ENCODE measurements at places on chromosomes 6 and 20.

GRCh38 chr20:20806121-20807095 lies 94.0 kb upstream of the RALGAPA2 start:
- no peak for DNase-seq

DNA sequence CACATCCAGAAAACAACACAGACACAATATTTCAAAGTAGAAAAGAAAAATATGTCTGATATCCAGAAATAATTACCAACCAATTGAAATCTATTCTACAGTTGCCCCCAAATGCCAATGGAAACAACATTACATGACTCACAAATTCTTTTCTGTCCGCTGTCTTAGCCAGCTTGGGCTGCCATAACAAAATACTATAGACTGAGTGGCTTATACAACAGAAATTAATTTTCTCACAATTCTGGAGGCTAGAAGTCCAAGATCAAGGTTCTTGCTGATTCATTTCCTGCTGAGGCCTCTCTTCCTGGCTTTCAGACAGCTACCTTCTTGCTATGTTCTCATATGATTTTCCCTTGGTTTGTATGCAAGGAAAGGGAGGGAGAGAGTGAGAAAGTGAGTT lies 698.1 kb downstream of the DHX35 start:
- peak; percentile 54 for DNase-seq

- no peak for DNase-seq
Observed at GRCh38 chr20:435558-435957, 26.8 kb downstream of the TBC1D20 start.

- no peak for DNase-seq
Observed at GRCh38 chr20:34401741-34402455, 38.8 kb downstream of the ITCH start.

DNA sequence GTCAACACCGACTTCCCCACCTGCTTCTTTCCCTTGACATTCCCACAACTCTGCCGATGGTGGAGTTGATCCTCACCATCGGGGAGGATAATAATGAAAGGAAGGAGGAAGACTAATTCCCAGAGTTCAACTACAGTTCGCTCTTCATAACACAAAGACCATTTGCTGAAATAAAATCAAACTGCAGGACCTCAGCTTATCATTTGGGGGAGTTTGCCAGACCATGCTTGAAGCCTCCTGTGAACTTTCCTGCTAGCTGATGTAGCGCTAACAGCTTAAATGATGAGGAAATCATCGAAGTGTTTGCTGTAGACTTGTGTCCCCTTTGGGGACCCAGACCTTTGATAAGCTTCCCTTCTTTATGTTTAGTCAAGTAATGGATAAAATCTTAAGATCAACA lies 26.2 kb downstream of the PROKR2 start:
- no peak for DNase-seq

DNA sequence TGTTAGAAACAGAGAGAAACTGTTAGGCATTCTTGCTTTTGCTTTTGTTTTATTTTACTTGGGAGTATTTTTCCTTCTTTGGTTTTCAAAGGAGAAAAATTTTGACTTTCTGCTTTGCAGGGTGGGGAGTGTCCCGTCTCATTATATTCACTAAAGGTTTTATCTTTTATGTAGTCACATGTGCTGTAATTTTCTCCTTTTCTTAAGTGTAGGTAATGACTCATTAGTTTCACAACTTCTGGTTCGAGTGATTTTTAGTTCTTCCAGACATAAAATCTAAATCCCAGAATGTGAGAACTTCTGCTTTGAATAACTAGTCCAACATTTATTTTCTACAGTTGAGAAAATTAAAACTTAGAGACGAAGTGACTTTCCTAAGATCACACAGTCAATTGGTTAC lies 37.7 kb downstream of the ADGRF1 start:
- DNase-seq = no peak

DNA sequence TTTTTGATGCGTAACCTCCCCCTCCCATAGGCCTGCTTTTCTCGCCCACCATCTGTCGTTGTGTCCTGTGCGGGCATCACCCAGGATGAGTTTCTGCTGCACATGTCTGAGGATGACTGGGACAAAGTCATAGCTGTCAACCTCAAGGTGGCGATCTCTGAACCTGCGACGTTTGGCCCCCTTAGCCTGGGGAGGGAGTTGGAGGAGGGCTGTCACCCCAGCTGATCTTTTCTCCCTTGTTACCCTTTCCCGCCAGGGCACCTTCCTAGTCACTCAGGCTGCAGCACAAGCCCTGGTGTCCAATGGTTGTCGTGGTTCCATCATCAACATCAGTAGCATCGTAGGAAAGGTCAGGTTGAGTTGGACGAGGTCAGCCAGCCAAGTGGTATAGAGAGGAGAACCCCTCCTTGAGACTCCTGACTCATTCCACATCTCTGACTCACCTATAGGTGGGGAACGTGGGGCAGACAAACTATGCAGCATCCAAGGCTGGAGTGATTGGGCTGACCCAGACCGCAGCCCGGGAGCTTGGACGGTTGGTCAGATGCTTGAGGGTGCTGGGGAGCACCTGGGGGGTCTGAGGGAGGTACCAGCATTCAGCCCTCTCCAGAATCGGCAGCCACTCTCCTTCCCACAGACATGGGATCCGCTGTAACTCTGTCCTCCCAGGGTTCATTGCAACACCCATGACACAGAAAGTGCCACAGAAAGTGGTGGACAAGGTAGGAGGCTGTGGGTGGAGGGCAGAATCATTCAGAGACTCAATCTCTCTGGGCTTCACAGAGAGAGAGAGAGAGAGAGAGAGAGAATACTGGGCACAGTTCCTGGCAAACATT lies 954 bp downstream of the HSD17B8 start:
- DNase-seq = peak; percentile 21

DNA sequence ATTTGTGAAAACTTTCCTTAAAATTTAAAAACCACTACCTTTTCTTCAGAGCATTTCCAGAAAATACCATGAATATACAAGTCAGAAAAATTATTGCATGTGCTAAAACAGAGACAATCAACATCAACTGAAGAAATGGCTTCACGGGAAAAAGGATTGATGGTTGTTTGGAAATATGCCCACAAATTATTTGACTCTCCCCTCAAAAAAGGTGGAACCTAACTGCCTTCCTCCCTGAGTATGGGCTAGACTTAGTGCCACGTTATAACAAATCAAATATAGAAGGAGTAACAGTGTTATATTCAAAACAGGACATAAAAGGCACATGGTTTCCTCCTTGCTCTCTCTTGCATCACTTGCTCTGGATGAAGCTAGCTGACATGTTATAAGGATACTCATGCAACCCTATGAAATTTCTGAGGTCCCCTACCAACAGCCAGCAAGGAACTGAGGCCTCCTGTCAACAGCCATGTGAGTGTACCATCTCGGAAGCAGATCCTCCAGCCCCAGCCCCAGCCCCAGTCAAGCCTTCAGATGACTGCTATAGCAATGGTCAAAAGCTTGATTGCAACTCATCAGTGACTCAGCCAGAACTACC lies 8.4 kb downstream of the BTBD9 start:
- DNase-seq = no peak

DNA sequence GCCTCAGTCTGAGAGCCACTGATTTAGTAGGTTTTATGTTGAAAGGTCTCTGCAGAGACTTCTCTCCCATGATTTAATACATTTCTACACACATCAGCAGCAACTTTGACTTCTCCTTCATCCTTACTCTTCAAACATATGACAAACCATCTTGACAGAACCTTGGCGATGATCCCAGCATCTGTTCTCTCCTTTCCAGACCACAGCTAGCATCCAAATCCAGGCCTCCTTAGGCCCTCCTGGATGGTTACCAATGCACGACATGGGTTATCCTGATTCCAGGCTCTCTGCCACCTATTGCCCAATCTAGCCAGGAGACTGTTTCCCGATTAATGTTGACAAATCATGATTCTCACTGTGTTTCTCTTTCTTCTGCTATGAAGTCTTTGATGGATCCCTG lies 16.8 kb downstream of the LAMA4 start:
- DNase-seq = no peak

- no peak for DNase-seq
Observed at GRCh38 chr20:7937328-7937727, 2.9 kb downstream of the HAO1 start.

GRCh38 chr6:142167071-142167470 lies 20.0 kb downstream of the VTA1 start:
- DNase-seq = peak; percentile 46

GRCh38 chr6:38151580-38152500 lies 332.3 kb downstream of the ZFAND3 start:
- no peak for DNase-seq

GRCh38 chr20:19212821-19213502 lies 520 bp downstream of the SLC24A3 start:
- DNase-seq = peak; percentile 57

DNA sequence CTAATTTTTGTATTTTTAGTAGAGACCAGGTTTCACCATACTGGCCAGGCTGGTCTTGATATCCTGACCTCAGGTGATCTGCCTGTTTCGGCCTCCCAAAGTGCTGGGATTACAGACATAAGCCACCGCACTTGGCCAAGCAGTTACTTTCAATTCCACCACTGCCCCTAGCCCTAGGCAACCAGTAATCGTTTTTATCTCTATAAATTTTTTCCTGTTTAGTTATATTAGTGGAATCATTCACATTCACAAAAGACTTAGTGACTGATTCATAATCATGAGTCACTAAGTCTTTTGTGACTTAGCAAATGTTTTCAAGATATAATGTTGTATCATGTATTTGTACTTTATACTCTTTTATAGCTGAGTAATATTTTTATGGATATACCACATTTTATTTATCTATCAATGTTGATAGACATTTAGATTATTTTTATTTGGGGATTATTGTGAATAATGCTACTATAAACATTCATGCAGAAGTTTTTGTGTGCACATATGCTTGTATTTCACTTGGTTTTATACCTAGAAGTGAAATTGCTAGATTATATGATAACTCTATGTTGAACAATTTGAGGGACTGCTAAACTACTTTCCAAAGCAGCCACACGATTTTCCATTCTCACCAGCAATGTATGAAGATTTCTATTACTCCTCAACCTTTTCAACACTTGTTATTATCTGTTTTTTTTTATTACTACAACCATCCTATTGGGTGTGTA lies 421.4 kb upstream of the ID4 start:
- no peak for DNase-seq

- no peak for DNase-seq
Observed at GRCh38 chr6:3895805-3896204, 46.6 kb downstream of the FAM50B start.

GRCh38 chr6:163999475-164000125 lies 585.1 kb downstream of the QKI start:
- DNase-seq = no peak

DNA sequence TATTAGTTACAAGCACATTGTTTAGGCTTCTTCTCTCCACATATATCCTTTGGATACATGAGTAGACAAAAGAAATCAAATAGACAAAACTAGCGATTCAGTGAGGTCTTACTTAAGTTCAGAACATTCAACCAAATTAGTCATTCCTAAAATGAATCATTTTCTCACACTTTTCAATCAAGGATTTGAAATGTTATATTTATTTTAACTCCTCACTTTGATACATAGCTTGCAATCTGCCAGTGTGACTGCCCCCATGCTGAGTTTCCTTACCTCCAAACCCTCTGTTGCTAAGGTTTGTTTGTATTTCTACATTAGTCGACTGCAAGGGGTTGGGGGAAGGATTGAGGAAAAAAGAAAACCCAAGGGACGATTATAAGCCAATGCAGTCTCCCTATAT lies 3.5 kb upstream of the MOXD1 start:
- DNase-seq = no peak

GRCh38 chr20:10752206-10752605 lies 78.4 kb upstream of the JAG1 start:
- no peak for DNase-seq

GRCh38 chr20:32512047-32512385 lies 73.1 kb downstream of the NOL4L start:
- no peak for DNase-seq

DNA sequence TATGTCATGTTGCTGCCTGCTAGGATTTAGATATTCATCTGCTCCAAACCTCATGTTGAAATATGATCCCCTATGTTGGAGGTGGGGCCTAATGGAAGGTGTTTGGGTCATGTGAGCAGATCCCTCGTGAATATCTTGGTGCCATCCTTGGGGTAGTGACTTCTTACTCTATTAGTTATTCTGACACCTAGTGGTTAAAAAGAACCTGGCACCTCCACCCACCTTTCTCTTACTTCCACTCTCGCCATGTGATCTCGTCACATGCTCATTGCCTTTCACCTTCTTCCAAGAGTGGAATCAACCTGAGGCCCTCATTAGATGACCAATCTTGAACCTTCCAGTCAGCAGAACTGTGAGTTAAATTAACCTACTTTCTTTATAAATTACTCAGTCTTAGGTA lies 549.4 kb upstream of the SYNCRIP start:
- DNase-seq = peak; percentile 10

DNA sequence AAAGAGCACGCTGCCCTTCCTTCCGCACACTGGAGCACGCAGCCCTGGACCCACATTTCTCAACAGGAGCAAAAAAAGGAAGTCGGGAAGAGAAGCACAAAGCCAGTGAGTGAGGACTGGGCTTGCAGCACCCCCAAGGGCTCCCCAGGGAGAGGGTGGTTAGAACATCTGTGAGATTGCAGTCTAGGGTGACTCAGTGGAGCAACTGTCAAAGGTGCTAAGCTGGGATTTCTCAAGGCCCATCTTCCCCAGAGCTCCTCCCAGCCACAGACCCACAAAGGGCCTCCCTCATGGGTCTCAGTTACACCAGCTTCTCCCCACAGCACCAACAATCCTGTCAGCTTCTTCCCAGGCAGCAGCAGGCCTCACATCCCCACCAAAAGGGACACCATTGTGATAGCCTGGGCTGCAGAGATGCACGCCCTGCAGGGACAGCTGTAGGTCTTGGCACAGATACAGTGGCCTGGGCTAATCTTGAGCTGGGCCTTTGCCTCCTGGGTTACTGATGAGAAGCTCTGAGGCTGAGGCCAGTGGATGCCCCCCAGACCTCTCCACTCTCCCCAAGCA lies 39.6 kb upstream of the CD93 start:
- no peak for DNase-seq

GRCh38 chr20:20440886-20441658 lies 73.2 kb downstream of the INSM1 start:
- no peak for DNase-seq

GRCh38 chr6:26501482-26501986 lies 1.4 kb downstream of the BTN1A1 start:
- DNase-seq = peak; percentile 39

GRCh38 chr6:87082160-87082721 lies 12.7 kb downstream of the CGA start:
- DNase-seq = no peak

GRCh38 chr20:58576603-58576970 lies 61.4 kb upstream of the APCDD1L start:
- no peak for DNase-seq

DNA sequence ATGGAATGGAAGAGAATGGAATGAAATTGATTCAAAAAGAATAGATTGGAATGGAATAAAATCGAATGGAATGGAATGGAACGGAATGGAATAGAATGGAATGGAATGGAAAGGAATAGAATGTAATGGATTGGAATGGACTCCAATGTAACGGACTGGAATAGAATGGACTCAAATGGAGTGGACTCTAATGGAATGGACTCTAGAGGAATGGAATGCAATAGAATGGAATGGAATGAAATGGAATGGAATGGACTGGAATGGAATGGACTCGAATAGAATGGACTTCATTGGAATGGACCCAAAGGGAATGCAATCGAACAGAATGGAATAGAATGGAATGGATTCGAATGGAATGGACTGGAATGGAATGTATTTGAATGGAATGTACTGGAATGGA lies 19.7 kb upstream of the DEFB115 start:
- DNase-seq = no peak
